Cerebellar nuclear complex (tissue), 1 donor: ENCODE measurements at places on chromosomes 1 and 21.

GRCh38 chr1:31010086-31010989, 55.2 kb downstream of the PUM1 start:
- no peak for DNase-seq

GRCh38 chr1:242219298-242219901, 220.5 kb upstream of the MAP1LC3C start:
- DNase-seq, result no peak

GRCh38 chr21:36059823-36060158, 535 bp downstream of the SETD4 start:
- no peak for DNase-seq

DNA sequence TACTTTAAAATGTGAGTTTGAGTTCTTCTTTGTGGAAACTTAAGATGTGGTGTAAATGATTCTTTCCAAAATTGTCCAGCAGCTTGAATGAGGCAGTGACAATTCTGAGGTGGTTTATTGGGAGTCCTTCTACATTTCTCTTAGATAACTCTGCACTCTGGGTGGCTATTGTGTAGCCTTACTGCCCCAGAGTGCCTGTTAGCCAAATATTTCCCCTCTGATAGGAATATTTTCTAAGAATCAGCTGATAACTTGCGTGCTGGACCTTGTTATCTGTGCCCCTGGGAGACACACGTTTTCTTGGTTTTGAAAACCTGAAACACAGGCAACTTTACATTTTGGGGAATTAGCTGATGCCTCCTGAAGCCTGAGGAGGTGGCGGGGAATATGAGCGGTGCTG, 91.6 kb downstream of the CD247 start:
- DNase-seq, result no peak

DNA sequence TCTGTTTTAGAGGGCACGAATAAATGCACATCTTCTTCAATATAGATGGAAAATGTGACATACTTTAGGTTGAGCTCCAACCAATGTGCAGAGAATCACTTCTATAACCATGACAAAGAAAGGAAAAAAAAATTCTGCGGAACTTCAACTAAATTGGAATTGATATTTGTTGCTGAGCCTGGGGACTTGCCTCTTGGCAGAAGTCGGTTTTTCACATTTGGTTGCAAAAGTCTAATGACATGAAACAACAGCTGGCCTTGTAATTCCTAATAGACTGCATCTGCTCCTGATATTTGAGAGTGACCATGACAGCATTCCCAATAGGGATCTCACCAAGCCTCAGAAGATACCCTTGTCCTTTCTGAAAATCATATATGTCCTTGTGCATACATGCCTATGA, 112.8 kb downstream of the PRRX1 start:
- no peak for DNase-seq

DNA sequence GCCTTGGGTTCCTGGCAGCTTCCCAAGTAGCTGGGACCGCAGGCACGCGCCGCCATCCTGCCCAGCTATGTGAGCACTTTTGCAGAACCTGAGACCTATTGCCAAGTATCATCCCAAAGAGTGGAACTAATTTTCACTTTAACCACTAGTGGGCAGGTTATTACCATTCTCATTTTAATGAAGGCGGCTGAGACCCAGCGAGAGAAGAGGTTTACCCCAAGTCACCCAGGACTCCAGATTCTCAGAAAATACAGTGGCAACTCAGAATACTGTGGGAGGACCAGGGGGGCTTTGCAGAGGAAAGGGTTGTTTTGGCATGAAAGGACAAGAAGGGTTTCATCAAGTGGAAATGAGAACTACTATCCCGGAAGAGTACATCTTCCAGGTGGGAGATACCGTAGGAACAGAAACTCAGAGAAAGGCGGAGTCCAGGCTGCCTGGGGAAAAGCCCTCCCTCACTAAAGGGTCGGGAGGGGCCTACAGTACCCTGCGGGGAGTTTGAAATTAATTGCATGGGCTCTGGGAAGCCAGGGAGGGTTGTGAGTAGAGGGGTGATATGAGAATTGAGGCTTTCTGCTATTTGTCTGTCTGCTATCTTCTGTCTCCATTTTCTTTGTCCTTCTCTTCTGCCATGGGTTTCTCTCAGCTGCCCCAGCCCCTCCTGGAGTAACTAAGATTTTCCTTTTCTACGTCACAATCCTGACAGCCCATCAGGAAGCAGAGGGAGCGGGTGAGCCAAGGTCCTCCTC, 7.2 kb upstream of the SEMA4A start:
- peak; percentile 55 for DNase-seq

DNA sequence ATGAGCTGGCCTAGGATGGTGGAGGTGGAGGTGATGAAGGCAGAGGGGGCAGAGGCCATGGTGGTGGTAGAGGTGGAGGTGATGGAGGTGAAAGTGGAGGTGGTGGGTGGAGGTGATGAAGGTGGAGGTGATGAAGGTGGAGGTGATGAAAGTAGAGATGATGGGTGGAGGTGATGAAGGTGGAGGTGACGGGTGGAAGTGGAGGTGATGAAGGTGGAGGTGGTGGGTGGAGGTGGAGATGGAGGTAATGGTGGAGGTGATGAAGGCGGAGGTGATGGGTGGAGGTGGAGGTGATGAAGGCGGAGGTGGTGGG, 19.7 kb upstream of the NPHP4 start:
- no peak for DNase-seq

DNA sequence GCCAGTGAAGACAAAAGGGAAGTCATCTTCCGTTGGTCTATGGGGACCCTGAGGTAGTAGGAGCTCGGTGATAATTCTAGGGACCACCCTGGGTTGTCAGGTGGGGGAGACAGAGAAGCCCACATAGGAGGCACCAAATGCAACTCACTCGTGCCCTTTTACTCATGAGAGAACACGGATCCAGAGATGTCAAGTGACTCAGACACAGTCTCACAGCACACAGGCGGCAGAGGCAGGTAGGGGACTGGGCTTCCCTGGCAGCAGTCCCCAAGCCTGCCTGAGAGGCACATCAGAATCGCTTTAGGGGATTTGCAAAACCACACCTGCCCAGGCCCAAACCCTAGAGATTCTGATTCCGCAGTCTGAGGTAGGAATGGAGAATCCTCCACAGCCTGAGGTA, 31.3 kb upstream of the RUNX3 start:
- DNase-seq, result no peak

DNA sequence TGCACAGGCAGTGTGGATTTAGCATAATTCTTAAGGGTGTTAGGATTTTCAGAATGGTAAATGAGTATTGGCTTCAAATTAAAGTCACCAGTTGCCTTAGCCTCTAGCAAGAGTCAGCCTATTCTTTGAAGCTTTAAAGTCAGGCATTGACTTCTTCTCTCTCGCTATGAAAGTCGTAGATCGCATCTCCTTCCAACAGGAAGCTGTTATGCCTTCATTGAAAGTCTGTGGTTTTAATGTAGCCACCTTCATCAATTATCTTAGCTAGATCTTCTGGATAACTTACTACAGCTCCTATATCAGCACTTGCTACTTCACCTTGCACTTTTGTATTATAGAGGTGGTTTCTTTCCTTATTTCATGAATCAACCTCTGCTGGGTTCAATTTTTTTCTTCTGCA, 320.2 kb downstream of the PTPRC start:
- no peak for DNase-seq

DNA sequence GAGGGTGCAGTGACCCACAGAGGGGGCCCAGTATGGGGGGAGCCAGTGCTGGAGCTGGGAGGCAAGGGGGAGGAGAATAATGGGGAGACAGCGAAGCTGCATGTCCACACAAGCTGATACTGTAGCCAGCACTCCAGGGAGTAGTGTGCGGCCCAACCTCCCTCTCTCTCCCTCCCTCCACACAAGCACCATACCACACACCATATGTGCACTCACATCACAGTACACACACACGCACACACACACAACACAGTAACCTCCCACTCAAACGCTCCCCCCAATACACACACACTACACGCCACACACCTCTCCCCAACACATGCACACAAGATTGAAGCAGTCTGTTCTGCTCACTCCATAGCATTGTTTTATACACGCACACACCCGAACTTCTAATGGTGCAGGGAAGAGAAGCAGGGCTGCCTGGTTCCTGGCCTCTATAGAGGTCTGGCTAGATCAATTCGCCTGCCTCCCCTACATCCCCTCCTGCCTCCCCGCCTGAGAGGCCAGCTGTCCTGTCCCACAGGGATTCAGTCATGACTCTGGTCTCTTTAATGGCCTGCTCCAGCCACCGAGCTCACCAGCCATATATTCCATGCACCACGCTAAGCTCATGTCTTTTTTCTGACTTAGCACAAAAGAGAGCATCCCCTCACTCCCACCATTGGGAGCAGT, 3.8 kb downstream of the NCDN start:
- DNase-seq, result no peak

DNA sequence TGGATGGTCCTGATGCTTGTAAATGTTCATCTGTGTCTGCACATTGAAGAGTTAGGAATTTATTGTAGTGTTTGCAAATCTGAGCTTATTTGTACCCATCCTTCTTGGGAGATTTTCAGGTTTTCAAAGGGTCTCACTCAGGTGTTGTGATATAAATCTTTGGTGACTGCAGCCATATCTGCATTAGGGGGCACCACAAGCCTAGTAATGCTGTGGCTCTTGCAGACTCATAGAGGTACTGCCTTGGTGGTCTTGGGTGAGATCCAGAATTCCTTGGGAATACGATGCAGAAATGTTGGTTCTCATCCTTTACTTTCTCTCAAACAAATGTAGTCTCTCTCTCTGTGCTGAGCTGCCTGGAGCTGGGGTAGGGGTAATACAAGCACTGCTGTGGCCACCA, 405.9 kb downstream of the TTLL7 start:
- no peak for DNase-seq

DNA sequence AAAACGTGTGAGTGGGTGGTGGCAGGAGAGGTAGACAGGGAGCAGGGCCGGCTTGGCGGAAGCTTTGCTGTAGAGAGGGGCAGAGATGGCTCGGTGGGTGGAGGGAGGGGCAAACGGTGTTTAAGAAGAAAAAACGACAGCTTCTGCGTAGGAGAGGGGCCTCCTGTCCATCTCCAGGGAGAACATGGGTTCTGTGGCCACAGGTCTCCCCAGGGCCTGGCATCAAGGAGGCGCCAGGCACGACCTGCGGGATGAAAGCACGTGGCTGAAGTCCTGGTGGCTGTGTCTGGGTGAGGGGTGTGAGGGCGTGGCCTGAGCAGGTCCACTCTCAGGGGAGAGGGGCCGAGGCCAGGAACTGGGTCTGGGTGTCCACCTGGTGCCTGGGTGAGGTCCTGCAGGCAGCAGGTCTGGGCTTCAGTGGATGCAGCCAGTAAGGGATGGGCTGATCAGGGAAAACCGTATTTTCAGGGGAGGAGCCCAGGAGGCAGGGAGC, 940 bp upstream of the PRKCZ start:
- no peak for DNase-seq

DNA sequence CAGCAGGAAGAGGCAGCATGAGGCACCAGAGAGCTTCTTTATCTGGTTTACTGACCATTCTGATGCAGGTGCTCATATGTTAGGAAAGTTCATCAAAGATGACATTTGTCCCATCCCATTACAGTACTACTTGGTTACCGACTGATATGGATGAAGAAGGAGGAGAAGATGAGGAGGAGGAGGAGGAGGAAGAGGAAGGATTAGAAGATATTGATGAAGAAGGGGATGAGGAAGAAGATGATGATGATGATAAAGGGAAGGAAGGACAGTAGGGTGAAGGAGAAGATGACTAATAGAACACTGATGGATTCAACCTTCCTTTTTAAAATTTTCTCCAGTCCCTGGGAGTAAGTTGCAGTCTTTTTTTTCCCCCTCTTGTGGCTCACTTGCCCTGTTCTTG, 45.1 kb downstream of the ABL2 start:
- no peak for DNase-seq

DNA sequence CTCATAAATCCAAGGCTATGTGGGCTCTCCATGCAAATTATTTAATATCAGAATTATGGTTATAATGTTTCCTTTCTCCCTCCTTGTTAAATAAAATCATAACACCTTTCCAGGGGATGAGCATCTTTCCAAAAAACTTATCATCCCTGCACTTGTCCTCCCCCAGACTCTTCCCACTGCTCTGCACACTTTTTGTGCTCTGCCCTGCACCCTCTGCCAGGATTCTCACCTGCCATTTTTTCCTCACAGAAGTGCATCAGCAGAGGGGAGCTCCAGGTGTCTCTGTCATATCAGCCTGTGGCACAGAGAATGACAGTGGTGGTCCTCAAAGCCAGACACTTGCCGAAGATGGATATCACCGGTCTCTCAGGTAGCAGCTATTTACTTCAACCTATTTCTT, 20.9 kb downstream of the SYT11 start:
- DNase-seq, result no peak

DNA sequence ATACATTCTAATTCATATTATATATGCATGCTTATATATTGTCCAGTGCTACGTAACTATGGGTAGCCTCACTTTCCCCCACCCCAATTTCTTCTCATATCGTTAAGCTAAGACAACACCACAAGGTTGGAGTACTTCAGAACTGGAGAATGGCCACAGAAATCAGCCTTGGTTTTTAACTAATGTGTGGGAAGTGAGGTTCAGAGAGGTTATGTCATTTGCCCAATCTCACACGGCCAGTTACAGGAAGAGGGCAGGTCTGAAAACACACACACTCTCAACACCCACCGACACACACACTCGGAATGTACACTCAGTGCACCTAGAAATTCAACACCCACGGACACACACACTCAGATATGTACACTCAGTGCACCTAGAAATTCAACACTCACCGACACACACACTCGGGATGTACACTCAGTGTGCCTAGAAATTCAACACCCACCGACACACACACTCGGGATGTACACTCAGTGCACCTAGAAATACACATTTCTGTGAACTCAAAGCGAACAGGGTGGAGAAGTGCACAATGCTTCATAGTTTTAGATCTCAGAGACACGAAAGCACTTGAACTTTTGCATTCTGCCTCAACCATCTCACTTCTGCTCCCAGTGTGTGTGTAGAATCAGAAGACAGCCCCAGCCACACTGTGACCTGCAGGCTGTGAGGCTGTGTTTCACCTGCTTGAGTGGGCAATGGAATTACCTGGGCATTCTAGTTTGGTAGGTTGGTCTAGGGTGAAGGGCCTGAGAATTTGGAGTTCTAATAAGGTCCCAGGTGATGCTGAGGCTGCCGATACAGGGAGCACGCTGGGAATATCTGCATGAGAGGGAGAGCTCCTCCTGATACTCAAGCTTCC, 170.4 kb downstream of the CLIC6 start:
- DNase-seq, result no peak

DNA sequence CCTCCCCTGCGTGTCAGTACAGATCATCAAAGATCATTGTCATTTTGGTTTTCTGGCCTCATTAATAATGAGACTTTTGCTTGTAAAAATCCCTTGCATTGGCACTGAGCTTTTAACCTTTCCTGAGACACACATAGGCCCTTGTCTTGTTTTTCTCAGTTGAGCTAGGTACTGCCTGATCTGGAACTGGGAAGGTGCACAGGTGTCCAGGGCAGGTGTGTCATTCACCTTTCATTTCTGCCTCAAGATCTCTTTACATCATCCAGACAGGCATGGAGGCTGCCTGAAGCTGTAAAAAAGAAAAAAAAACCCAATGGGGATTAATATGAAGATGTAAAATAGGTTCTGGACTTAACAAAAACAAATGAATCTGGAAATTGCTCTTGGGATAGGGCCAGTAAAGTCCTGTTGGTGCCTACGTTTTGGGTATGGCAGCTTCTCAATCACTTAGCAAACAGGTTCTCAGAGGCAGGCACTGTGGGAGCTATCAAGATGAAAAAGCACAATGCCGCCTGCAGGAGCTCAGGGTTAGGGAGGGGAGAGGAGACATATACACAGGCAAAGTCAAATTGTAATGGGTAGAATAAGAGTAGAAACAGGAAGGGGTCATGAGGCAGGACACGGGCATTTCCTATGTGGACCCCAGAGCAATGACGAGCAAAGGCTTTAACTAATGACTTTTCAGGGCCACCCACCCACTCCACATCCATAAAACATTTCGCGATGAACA, 1.0 kb upstream of the KCNC4 start:
- DNase-seq, result no peak

- no peak for DNase-seq
Measured at GRCh38 chr1:32767156-32767555, 50.0 kb downstream of the YARS1 start.
